Endothelial cell (in vitro differentiated cells): ENCODE measurements at places on chromosomes 11 and 22.

- no peak overlapping the region for H3K27ac ChIP-seq
- peaks cover 11% of the 10 kb centered on the region for H3K27me3 ChIP-seq
- peaks cover 6% of the 10 kb centered on the region for H3K4me1 ChIP-seq
- H3K36me3 ChIP-seq, result peaks cover 5% of the 10 kb centered on the region
- H3K4me3 ChIP-seq, result no peak overlapping the region
- no peak for DNase-seq
Measured at GRCh38 chr11:73784080-73784634, 3.5 kb upstream of the MRPL48 start.

GRCh38 chr11:45590743-45591142 is 74.7 kb downstream of the CHST1 start:
- H3K27me3 ChIP-seq, result peaks cover 6% of the 10 kb centered on the region
- H3K27ac ChIP-seq, result no peak overlapping the region
- no peaks in the 10 kb centered on the region for H3K4me1 ChIP-seq
- no peak for DNase-seq

GRCh38 chr22:21599053-21599893 is 30.5 kb downstream of the YDJC start:
- H3K27me3 ChIP-seq, result peaks cover 5% of the 10 kb centered on the region
- H3K4me3 ChIP-seq, result peak overlapping the region; percentile 62
- peaks cover 22% of the 10 kb centered on the region for H3K4me1 ChIP-seq
- H3K36me3 ChIP-seq, result peaks cover 18% of the 10 kb centered on the region

GRCh38 chr11:123111465-123111864 is 49.5 kb upstream of the HSPA8 start:
- no peak for DNase-seq
- H3K27ac ChIP-seq, result no peak overlapping the region
- H3K27me3 ChIP-seq, result peaks cover 2% of the 10 kb centered on the region
- H3K4me3 ChIP-seq, result no peak overlapping the region
- no peaks in the 10 kb centered on the region for H3K36me3 ChIP-seq
- peaks cover 7% of the 10 kb centered on the region for H3K4me1 ChIP-seq

- no peaks in the 10 kb centered on the region for H3K36me3 ChIP-seq
- H3K27ac ChIP-seq, result no peak overlapping the region
- no peak for DNase-seq
- peaks cover 1% of the 10 kb centered on the region for H3K27me3 ChIP-seq
- no peak overlapping the region for H3K4me3 ChIP-seq
Measured at GRCh38 chr22:29443452-29443851, 5.1 kb downstream of the RFPL1 start.

GRCh38 chr11:63769714-63770455 is 1.3 kb upstream of the ZFTA start:
- H3K4me3 ChIP-seq, result peak overlapping the region; percentile 92
- peaks cover 11% of the 10 kb centered on the region for H3K36me3 ChIP-seq
- peaks cover 24% of the 10 kb centered on the region for H3K4me1 ChIP-seq

GRCh38 chr22:26684168-26684567 is 26.8 kb downstream of the MIAT start:
- no peak overlapping the region for H3K27ac ChIP-seq
- peaks cover 3% of the 10 kb centered on the region for H3K36me3 ChIP-seq
- H3K4me3 ChIP-seq, result no peak overlapping the region
- no peak for DNase-seq
- peaks cover 12% of the 10 kb centered on the region for H3K4me1 ChIP-seq

- H3K4me1 ChIP-seq, result peaks cover 9% of the 10 kb centered on the region
- no peaks in the 10 kb centered on the region for H3K27me3 ChIP-seq
- DNase-seq, result no peak
- no peak overlapping the region for H3K27ac ChIP-seq
- H3K4me3 ChIP-seq, result no peak overlapping the region
- no peaks in the 10 kb centered on the region for H3K36me3 ChIP-seq
Measured at GRCh38 chr11:33413301-33413700, 156.1 kb downstream of the HIPK3 start.

DNA sequence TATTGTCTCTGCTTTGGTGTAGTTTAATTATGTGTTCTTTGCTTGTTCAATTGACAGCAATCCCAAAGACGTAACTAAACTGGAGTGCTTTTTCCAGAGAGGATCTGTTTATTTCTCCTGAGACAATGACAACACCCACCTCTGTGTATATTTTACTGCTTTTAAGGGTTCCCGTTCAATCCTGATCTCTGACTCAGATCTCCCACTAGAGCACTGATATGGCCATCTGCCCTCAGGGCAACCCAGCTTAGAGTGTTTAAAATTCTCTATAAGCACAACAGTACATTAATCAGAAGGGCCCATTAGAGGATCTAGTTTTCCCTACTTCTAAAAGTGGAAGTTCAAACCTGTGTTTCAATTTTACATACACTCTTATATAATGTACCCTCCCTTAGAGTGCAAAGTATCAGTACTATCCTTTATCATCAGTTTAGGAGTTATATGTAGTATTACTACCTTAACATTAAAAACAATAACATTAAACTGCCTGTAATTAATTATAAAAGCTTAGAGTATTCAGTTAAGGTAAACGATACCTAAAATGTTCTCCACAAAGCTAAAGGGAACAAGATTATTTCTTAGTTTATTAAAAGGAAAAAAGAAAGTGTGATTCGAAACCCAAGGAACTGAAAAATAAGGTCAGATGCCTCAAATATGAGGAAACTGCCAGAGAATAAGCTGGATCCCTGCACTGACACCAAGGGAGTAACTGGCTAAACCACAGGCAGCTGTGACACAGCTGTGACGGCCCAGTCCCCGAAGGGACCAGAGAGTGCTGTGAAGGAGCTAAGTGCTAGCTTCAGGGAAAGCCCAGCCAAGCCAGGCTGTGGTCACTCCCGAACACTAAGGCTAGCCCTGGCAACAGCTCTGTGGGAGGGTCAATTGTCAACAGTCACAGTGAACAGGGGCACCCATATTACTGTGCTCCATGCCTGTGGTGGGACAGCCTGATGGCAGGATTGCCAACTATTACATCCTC is 15.2 kb downstream of the UFD1 start:
- H3K27me3 ChIP-seq, result no peaks in the 10 kb centered on the region
- no peak overlapping the region for H3K4me3 ChIP-seq
- DNase-seq, result no peak
- H3K27ac ChIP-seq, result no peak overlapping the region

DNA sequence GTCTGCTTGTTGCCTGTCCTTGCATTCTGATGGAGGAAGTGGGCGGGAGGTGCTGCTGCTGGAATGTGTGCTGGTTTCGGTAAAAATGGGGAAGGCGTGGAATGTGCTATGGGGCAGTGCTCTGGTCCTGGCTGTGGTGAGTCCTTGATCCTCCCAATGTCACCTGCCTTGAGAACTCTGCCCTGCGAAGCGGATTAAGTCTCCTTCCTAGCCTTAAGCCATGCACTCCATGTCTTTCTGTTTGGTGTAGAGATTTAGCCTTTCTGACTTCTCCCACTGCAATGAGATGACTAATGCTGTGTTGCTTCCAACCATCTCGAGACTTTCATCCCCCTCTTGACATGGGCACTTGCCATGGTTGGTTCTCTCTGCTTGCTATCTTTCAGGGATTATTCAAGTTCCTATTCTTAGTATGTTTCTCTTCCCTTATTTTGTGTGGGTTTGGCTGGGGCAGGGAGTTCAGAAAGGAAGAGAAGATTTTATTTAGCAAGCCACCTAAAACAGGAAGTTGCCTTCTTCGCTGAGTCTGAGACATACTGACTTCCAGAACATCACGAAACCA is 687.9 kb downstream of the NTM start:
- no peaks in the 10 kb centered on the region for H3K36me3 ChIP-seq
- no peak overlapping the region for H3K4me3 ChIP-seq
- peaks cover 4% of the 10 kb centered on the region for H3K4me1 ChIP-seq

- H3K4me3 ChIP-seq, result peak overlapping the region; percentile 94
- H3K27me3 ChIP-seq, result peaks cover 3% of the 10 kb centered on the region
Measured at GRCh38 chr11:117095284-117096161, 2.7 kb downstream of the SIK3 start.

DNA sequence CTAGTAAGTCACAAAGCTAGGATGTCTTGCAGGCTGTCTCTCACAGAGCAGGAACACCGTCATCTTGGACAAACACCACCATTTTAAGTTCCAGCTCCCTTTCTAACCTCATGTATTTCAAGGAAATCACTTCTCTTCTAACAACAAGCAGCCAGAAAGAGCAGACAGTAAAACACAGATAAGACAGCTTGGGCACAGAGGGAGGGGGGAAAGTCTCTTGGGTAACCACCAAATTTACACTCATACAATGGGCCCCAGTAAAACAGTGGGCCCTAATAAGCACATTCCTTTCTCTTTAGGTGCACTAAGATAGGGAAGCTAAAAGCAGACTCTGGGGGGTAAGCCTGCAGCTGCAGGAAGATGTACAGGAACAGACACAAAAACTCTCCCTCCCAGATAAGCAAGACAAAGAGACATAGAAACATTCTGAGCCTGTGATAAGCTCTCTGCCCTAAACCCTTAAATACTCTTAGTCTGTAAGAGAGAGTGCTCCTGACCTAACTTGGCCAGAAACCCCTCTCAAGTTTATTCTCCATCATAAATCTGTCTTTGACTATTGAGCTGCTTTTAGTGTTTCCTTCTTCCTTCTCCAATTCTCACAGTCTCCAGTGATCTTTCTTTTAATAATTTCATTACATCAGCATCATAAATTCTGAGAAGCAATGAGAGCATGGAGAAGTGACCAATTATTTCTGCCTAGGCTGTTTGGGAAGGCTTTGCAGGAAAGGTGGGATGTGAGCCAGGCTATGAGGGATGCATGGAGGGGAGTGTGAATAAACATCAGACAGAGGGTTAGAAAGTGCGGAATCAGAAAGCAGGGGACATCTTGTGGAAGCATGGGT is 7.4 kb downstream of the OR10D3 start:
- H3K4me3 ChIP-seq, result no peak overlapping the region
- H3K4me1 ChIP-seq, result peaks cover 46% of the 10 kb centered on the region
- DNase-seq, result peak; percentile 18
- H3K36me3 ChIP-seq, result no peaks in the 10 kb centered on the region
- H3K27ac ChIP-seq, result peak overlapping the region; percentile 84
- H3K27me3 ChIP-seq, result peaks cover 5% of the 10 kb centered on the region

- no peak overlapping the region for H3K4me3 ChIP-seq
- H3K27me3 ChIP-seq, result peaks cover 4% of the 10 kb centered on the region
- H3K36me3 ChIP-seq, result no peaks in the 10 kb centered on the region
Measured at GRCh38 chr11:34495724-34496377, 17.7 kb downstream of the ELF5 start.

DNA sequence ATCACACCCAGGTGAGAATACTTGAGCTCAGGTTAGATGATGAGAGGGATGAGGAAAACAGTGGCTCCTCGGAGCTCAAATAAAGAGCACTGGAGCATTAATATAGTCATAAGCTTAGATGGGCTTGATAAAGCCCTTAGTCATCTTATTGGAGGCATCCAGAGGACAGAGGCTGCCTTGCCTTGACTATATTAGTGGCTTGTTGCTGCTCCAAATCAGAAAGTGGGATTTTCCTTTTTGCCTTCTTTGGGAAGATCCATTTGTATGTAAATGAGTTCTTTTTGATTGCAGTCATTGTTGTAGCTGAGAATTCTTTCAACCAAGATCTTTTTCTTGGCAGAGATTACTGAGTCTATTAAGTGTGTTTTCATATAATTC is 18.9 kb downstream of the ADM start:
- no peak overlapping the region for H3K27ac ChIP-seq
- peaks cover 29% of the 10 kb centered on the region for H3K4me1 ChIP-seq
- H3K27me3 ChIP-seq, result no peaks in the 10 kb centered on the region
- no peak for DNase-seq

- no peak for DNase-seq
- H3K36me3 ChIP-seq, result peaks cover 3% of the 10 kb centered on the region
- no peak within 1 kb of the TSS for H3K27ac ChIP-seq
- peaks cover 16% of the 10 kb centered on the region for H3K27me3 ChIP-seq
- H3K4me3 ChIP-seq, result peak within 1 kb of the TSS; percentile 87
- H3K4me1 ChIP-seq, result peaks cover 40% of the 10 kb centered on the region
Measured at GRCh38 chr22:17774206-17774925, at the start of gene BID. BID (minus strand) TSS chr22:17774469; CDS start chr22:17750116, 24,353 bp downstream.

- H3K4me3 ChIP-seq, result no peak overlapping the region
- H3K27ac ChIP-seq, result no peak overlapping the region
- peaks cover 12% of the 10 kb centered on the region for H3K27me3 ChIP-seq
- no peak for DNase-seq
- no peaks in the 10 kb centered on the region for H3K36me3 ChIP-seq
- H3K4me1 ChIP-seq, result no peaks in the 10 kb centered on the region
Measured at GRCh38 chr11:17718510-17718962, 835 bp upstream of the MYOD1 start.

- DNase-seq, result no peak
- H3K4me1 ChIP-seq, result peaks cover 15% of the 10 kb centered on the region
- H3K4me3 ChIP-seq, result no peak overlapping the region
- no peaks in the 10 kb centered on the region for H3K27me3 ChIP-seq
- no peaks in the 10 kb centered on the region for H3K36me3 ChIP-seq
- no peak overlapping the region for H3K27ac ChIP-seq
Measured at GRCh38 chr11:132312161-132312560, 941.7 kb downstream of the NTM start.

GRCh38 chr11:64027651-64028397 is 7.9 kb upstream of the FLRT1 start:
- peaks cover 19% of the 10 kb centered on the region for H3K4me1 ChIP-seq
- peaks cover 19% of the 10 kb centered on the region for H3K27me3 ChIP-seq
- H3K36me3 ChIP-seq, result no peaks in the 10 kb centered on the region

DNA sequence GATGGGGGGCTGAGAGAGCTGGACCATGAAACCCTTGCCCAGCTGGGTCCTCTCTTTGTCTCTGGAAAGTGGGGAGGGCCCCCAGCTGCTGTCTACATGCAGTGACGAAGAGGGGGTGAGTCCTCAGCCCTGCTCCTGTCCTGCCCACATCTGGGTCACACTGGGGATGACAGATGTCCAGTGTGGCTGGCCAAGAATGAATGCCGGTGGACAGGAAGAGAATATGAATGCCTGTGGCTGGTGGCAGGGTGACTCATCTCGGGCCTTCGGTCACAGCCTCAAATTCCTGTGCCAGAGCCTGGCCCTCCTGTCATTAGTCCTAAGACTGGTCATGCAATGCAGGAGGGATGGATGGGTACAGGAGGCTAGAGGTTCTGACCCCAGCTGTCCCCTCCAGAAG is 2.2 kb upstream of the PNPLA3 start:
- no peak for DNase-seq
- peaks cover 5% of the 10 kb centered on the region for H3K27me3 ChIP-seq
- H3K4me1 ChIP-seq, result peaks cover 24% of the 10 kb centered on the region
- H3K36me3 ChIP-seq, result no peaks in the 10 kb centered on the region
- H3K4me3 ChIP-seq, result no peak overlapping the region

GRCh38 chr11:2944530-2944929 is 15.3 kb upstream of the PHLDA2 start:
- H3K27ac ChIP-seq, result no peak overlapping the region
- no peak overlapping the region for H3K4me3 ChIP-seq
- H3K27me3 ChIP-seq, result peaks cover 13% of the 10 kb centered on the region
- no peak for DNase-seq
- H3K36me3 ChIP-seq, result peaks cover 30% of the 10 kb centered on the region
- peaks cover 18% of the 10 kb centered on the region for H3K4me1 ChIP-seq

- no peak overlapping the region for H3K4me3 ChIP-seq
- peaks cover 41% of the 10 kb centered on the region for H3K4me1 ChIP-seq
- no peaks in the 10 kb centered on the region for H3K36me3 ChIP-seq
- peak overlapping the region; percentile 15 for H3K27ac ChIP-seq
- peaks cover 1% of the 10 kb centered on the region for H3K27me3 ChIP-seq
Measured at GRCh38 chr11:11848891-11849746, 7.3 kb downstream of the USP47 start.
